Activated T-cell treated with anti-CD3 and anti-CD28 coated beads, Interleukin-2, amount 50 U/mL, for 24 hours (primary cell): ENCODE measurements at places on chromosomes 11 and 22.

DNA sequence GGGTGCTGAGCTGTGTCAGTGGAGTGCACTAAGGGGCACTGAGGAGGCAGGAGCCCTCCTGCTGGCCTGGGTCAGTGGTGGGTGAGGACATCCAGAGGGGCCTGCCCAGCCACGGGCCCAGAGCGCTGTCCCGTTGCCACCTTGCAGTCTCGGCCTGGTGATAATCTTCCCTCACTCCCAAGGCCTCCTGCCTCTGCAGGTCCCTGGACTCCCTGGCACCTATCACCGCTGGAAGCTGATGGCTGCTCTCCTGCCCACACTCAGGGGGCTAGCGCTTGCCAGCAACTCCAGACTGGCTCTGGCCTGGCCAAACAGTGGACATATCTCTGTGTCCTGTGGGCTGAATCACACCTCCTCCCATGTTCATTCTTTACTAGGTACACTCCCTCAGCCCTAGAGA, 86.5 kb upstream of the PITPNB start:
- DNase-seq: no peak

- DNase-seq: no peak
Observed at GRCh38 chr22:36292823-36293530, 40.0 kb downstream of the APOL1 start.

- DNase-seq: no peak
Observed at GRCh38 chr22:49396817-49397216, 430.9 kb downstream of the BRD1 start.

GRCh38 chr22:49685116-49685515, 142.6 kb downstream of the BRD1 start:
- no peak for DNase-seq

DNA sequence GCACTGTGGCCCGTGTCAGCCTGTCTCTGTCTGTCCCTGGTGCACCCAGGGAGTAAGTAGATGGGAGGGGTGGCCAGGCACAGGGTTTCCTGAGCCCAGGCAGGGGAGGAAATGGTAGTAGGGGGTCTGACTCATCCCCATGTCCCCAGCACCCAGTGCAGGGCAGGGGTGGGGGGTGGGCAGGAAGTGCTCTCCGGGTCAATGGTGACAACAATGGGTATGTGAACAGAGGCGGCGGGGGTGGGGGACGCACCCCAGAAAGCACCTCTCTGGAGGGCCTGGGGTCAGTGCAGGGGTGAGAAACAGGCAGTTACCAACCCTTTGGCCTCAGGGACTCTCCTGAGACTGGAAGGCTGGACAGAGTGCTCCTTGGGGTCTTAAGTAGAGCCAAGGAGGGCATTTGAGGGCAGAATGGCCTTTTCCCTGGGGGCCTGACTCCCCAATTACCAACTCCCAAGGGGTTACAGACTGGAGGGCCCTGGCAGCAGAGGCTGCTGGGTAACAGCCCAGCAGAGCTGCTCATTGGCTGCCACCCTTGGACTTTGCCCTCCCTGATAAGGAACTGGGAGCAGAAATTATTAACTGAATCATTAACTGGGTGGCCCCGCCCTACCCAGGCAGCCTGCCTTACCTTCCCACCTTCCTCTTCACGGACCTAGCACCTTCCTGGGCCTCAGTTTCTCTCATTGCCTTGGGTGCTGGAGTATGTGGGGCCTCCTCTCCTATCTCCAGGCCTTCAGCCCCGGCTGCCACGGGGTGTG, 4.2 kb downstream of the MYRF start:
- peak; percentile 51 for DNase-seq

GRCh38 chr11:119594639-119595249, 134.3 kb downstream of the NECTIN1 start:
- no peak for DNase-seq

- no peak for DNase-seq
Observed at GRCh38 chr11:125370561-125371389, 125.3 kb downstream of the FEZ1 start.

GRCh38 chr11:34432822-34433221, 5.9 kb upstream of the CAT start:
- DNase-seq: no peak

- no peak for DNase-seq
Observed at GRCh38 chr11:40328890-40329614, 1130.4 kb downstream of the LRRC4C start.

DNA sequence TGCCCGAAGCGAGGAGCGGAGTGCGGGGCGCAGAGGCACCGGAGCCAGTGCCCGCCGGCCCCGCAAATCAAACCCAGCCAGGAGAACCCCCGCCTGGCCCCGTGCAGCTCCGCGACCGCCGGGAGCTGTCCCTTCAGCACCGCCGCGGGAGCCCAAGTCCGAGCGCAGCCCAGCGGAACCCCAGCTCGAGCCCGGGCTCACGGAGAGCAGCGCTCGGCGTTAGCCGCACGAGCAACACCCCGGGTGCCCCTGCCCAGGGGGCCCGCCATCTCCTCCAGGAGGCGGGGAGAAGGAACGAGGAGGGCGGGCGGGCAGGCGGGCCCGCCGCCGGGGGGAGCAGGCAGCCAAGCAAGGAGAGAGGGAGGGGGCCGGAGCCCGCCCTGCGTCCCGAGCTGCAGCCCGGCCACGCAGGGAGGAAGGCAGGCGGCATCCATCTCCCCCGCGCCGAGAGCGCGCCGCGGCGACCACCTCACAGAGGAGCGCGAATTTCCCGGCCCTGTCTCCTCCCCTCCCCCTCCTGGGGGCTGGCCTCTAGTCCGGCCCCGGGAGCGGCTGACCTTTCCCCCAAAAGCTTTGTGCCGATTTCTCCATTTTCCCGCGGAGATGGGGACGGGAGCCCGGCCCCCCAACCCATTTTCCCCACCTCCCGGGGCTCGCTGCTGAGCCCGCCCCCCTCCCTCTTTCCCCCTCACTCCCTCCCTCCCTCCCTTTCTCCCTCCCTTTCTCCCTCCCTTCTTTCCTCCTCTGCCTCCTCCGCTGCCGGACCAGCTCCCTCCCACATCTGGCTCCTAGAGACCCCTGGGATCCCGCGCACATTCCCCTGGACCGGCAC, 621 bp downstream of the KCNC1 start:
- DNase-seq: peak; percentile 56
